ENCODE measurements at places on chromosomes 2 and 18.

- no peak for DNase-seq
Observed at GRCh38 chr2:10778724-10779115, 33.9 kb downstream of the PDIA6 start.

- no peak for DNase-seq
Observed at GRCh38 chr2:43642363-43642762, 5.3 kb downstream of the PLEKHH2 start.

GRCh38 chr18:33916200-33916599 lies 308.5 kb downstream of the NOL4 start:
- no peak for DNase-seq

- DNase-seq: no peak
Observed at GRCh38 chr2:3738454-3738853, 35.1 kb downstream of the DCDC2C start.

DNA sequence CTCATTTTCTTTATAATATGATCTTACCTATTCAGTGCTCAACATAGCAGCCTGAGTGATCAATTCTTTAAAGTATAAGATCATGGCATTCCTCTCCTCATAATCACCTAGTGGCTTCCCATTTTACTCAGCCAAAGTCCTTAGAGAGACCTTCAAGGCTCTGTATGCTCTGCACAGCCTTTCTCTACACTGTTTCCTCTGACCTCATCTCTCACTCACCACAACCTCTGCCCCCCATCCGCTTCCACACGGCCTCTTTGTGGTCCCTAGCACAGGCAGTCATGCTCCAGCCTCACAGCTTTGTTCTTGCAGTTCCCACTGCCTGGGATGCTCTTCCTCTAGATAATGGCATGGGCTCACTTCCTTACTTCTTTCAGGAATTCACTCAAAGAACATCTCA lies 109.2 kb downstream of the HIBCH start:
- no peak for DNase-seq

GRCh38 chr2:70962211-70962884 lies 16.1 kb upstream of the ANKRD53 start:
- no peak for DNase-seq

DNA sequence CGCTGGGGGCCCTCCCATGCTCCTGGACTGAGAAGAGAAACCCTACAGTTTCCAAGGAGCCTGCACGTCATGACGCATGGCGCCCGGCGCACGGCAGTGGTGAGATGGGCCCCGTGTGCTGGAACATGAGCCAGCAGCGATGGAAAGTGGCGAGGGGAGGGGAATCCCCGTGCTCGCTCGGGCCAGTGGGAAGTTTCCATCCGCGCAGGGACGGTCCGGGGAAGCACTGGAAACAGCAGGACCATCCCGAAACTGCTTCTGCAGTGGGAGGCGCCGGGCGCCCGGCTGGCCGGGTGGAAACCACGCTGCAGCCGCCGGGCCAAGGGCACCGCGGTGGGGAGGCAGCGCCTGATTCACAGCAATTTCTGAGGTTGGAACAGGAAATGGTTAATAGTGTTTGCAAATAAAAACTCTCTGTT lies 4.9 kb upstream of the PDCD1 start:
- DNase-seq: no peak

DNA sequence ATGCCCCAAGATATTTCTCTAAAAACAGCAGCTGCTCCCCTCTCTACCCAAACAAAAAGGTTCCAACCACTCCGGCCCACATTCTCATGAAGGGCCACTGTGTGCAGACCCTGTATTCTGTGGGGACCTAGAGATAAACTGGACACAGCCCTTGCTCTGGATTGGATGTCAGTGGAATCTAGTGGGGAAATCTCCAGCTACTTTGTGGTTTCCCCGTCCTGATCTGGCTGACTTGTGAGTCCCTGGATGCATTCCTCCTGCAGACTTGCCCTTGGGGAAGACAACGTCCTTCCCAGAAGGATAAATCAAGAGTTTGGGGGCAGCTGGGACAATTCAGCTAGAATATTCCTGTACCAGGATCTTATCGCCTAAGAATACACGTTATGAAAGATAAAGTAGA lies 151.1 kb downstream of the FSHR start:
- DNase-seq: no peak

GRCh38 chr2:199460101-199460671 lies 2.4 kb upstream of the SATB2 start:
- no peak for DNase-seq

GRCh38 chr2:46985512-46985911 lies 69.9 kb upstream of the MCFD2 start:
- DNase-seq: no peak

- DNase-seq: no peak
Observed at GRCh38 chr2:158101384-158101926, at the start of gene UPP2. UPP2 (plus strand) TSS chr2:158101876; CDS start chr2:158102064, 188 bp downstream.

DNA sequence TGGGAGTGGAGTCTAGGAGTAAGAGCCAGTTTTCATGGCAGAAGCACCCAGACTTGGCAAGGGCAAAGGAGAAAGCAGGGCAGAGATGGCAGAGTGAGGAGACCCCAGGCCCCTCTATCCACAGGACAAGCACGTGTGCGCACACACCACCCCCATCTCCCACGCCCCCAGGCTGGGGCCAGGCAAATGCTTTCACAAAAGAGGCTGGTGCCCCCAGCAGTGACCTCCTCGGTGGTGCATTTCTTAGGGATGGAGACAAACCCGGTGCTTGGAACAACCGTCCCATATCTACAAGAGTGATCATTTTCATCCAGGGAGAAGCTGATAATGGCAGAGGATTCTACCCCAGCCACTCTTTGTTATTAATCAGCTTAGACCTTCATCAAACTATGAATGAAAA lies 62.0 kb downstream of the KCNF1 start:
- no peak for DNase-seq

DNA sequence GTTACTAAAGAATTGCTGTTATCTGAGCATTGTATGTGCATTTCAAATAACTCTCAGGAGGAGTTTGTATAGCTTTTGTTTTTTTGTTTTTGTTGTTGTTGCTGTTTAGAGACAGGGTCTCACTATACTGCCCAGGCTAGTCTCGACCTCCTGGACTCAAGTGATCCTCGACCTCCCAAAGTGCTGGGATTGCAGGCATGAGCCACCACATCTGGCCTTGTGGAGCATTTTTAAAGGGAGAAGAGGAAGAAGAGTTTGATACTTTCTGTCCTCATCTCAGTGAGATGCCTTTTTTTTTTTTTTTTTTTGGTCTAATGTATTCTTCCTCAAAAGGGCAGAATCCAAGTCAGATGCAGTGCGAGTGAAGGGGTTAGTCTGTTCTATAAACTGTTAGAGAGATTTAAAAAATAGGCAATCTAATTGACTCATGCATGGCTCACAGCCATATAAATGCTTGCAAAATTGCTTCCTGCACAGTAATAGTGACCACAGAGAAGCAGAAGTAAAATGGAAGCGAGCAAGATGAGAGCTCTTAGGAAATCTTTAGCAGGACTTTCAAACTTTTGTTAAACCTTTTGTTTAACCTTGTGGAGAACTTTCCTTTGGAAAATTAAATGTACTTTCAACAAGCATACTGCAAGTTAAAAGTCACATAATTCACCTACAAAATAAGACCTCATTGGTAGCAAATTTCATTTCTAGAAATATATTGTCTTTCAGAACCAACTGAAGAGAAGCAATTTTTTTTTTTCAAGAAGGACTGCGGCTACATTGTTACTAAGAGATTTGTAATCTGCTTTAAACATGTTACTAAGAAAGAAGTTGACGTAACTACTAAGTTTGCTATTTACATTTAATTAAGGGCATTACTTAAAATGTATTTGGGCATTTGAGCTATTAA lies 52.3 kb upstream of the ROCK1 start:
- DNase-seq: no peak

GRCh38 chr18:72409903-72410302 lies 134.2 kb downstream of the CBLN2 start:
- DNase-seq: no peak

- DNase-seq: no peak
Observed at GRCh38 chr2:187934236-187934635, 357.4 kb upstream of the GULP1 start.

DNA sequence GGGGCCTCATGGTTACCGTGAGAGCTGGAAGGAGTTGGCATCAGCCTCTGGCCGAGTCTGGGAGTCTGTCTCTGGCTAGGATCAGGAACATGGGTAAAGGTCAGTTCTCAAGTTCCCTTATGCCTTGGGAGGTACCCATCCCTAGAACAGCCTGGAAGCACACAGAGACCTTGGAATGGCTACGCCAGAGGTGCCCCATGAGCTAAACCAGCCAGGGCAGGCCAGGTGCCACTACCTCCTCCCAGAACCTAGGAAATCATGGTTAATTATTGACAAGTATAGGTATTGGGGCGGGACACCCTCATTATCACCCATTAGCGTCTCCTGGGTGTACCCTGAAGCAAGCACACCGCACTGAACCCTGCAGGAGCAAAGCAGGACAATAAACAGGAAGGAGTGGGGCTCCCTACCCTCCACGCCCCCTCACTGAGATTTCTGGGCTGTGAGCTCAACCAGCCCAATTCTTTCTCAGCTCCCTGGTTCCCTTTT lies 3.0 kb upstream of the ASPRV1 start:
- DNase-seq: no peak

DNA sequence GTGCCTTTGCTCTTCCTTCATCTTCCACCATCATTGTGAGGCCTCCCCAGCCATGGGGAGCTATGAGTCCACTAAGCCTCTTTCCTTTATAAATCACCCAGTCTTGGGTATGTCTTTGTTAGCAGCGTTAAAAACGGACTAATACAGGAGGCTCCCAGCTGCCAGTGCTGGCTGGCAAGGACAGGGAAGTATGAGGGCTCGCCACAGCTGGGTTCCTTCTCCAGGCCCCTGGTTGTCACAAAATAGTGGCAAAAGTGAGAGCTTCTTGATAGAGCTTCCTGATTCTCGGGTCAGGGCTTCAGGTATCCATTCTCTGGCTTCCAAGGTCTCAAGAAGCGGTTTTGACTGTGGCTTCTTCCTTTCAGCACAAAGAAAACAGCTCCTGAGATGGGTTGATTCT lies 85.0 kb downstream of the ZNF516 start:
- DNase-seq: no peak

- no peak for DNase-seq
Observed at GRCh38 chr2:75277111-75277510, 77.8 kb upstream of the TACR1 start.

DNA sequence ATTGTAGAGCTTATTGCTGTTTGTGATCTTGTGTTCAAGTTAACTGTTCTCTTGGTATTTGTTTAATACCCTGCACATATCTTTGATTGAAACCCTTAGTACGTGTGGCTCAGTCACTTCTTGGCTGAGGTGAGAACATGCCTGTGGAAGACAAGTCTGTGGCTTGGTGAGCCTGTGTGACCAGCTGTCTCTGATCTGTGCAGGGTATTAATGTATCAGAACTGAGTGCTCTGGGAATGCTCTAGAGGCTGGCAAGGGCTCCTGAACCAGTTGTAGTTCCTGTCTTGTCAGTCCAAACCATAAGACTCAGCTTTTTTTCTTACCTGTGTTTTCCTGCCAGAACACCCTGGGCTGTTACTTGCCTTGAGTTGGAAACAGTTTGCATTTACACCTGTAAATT lies 52.4 kb upstream of the EPHA4 start:
- DNase-seq: no peak

DNA sequence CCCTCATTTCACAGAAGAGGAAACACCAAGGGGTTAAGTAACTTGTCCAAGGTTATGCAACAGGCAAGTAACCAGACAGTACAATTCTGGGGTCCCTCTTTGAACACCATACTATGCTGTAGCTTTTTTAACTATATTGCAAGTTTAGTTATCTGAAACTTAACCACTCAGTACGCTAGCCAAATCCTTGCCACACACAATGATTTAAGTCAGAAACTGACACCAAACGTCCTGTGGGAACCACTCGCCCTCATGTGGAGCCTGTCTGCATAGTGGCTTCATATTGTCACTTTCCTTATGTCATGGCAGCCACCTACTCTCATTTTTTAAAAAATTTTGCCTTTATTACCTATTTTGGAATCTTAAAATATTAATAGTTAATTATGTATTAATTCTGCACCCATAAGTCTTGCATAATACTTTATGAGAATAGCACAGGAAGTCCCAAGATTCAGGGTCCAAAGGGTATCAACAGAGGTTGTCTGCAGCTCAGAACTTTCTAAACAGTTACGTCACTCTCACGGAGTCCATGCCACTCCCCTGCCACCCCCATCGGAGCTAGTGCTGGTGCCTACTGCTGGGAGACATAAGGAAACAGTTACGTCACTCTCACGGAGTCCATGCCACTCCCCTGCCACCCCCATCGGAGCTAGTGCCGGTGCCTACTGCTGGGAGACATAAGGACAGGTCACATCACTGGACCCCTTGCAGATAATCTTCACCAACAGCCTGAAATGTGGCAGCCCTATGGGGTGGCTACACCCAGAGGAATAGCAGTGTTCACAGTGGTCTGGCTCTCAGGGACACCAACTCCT lies 99.0 kb downstream of the L3MBTL4 start:
- DNase-seq: no peak

DNA sequence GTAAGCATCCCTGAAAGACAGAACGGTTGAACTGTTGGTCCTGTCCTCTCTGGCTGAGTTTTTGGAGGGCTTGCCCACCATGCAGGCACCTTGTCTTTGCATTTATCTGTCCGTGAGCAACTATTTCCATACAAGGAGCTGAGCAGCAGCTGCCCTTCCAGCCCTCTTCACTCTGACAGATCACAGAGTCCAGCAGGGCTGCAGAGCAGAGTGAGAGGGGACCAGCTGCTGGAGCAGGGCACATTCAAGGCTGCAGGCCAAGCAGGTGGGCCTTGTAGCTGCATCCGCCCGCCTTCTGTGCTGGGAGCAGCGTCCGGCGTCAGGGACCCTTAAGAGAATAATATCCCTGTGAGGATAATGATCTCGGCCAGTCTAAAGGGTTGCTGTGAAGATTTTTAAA lies 9.5 kb downstream of the SMYD1 start:
- no peak for DNase-seq

DNA sequence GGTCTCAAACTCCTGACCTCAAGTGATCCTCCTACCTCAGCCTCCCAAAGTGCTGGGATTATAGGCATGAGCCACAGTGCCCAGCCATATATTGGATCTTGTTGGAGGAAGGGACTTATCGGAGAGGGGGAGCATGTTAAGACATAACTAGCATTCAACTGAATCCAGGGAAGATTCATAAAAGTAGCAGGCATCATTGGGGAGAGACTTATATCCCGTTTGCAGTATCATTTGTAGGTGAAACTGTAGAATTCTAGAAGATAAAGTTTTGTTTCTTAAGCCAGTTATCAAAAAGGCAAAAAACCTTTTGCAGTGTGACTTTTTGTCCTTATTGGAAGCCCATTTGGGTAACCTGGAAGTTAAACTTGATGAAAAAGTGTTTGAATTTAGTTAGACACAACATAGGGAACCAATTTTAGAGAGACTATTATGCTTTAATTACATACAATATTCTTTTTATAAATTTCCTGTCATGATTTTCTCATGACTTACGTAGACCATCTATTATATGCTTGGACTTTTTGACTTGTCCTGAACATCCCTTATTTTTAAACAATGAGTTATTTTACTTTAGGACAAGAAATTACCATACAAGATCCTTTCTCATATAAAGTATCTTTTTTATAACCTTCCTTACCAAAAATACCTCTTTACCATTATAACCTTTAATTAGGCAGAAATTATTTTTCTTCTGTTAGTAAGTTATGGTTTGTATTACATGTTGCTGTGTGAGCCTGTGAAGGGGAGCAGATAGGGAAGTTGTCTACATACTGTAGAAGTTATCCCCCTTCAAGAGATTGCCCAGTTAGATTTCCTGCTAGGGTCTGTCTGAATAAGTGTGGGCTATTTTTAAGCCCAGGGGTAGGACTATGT lies 20.3 kb downstream of the RAB3GAP1 start:
- no peak for DNase-seq

GRCh38 chr2:201653221-201653620 lies 9.9 kb upstream of the TMEM237 start:
- DNase-seq: no peak

Measured in hippocampal formation (tissue), 2 donors.